ENCODE measurements at places on chromosomes 2 and 18.

DNA sequence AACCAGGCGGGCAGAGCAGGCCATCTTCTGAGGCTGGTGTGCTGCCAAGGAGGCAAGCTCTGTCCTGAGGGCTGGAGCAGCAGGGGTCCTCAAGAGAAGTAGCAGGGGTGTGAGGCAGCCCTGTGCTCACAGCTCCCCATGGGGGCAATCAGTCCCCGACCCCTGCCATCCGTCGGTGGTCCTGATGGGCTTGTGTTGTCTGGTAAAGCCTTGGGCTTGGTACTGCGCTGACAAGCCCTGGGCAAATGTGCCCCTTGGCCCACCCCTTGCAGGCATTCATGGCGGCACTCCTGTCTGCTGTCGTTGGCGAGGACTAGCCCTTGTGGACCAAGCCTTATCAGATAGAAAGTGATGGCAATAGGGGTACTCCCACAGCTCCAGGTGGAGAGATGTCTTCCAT, 22.6 kb upstream of the SCLY start:
- DNase-seq, result no peak

- no peak for DNase-seq
Measured at GRCh38 chr2:133107058-133107815, 437.2 kb upstream of the LYPD1 start.

- no peak for DNase-seq
Measured at GRCh38 chr2:40367652-40368051, 84.2 kb downstream of the SLC8A1 start.

GRCh38 chr2:63257473-63257872, 206.8 kb downstream of the OTX1 start:
- DNase-seq, result no peak

- no peak for DNase-seq
Measured at GRCh38 chr18:68713796-68714195, 1.1 kb downstream of the TMX3 start.

DNA sequence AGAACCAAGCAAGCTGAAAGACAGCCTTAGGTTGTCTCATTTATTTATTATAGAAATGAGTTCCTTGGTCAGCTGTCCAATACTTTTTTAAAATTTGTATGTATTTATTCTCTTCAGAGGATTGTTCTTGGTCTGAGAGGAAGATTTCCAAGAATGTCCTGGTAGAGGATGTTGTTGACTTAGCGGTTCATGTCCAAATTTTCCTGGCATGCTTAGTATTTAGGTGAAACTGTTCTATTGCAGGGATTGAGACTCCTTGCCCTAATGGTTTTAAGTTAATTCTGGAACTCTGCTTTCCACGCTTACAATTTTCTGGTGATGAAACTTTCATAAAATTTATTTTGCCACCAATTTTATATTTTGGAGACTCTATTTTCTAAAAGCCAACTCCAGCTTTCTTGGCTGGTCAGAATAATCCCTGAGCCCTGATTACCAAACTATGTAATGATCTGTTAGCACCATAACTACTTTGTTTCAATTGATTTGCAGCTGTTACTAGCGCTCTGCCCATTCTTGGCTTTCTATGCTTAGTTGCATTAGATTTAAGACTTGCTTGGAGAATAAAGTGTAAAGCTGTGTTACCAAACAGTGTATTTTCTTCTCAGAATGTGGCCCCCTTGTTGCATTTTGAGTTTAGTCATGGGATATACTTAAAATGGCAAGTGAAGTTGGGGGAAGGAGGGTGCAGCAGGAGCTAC, 1868.8 kb upstream of the CELF4 start:
- DNase-seq, result no peak

- DNase-seq, result no peak
Measured at GRCh38 chr2:29691391-29691950, 229.9 kb downstream of the ALK start.

DNA sequence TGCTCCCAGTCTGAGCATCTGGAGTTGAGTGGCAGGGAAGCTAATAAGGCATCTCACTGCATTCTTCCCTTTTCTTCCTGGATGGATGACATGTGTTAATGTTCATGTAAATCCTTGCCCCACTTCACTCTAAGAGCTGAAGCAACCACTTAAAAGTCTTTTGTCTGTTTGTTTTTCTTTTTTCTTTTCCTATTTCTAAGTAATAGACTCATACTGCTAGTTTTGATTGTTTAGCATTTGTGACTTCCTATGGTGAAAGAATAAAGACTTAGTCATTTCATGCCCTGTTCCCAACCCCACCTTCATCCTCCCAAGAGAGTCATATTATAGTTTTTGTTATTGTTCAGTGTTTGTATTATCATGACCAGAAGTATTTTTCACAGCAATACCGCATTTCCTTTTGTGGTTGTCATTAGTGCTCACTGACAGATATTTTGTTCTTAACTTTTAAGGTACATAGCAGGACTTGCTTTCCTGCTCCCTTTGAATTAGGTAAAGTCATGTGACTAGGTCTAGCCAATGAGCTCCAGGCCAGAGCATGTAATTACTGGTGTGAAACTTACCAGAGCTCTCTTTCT, 18.1 kb upstream of the SPP2 start:
- no peak for DNase-seq

GRCh38 chr2:215826838-215827441, 186.4 kb downstream of the MREG start:
- DNase-seq, result no peak

DNA sequence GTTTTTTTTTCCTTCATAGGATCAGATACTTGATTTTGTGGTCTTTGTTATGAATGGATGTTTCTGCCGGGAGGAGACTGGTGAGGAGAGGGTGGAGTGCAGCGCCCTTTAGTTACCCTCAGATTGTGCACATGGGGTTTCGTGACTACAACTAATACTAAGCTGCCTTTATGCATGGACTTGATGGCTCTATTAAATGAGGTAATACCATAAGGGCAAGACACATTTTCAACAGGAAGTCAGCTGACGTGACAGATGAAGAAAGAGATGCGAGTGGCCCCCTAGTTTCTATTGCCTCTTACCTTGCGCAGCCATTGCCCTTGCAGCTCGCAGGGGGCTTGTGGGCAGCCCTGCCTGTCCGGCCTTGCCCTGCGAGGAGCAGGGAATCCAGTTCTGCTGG, 24.4 kb downstream of the ZNF407 start:
- no peak for DNase-seq

DNA sequence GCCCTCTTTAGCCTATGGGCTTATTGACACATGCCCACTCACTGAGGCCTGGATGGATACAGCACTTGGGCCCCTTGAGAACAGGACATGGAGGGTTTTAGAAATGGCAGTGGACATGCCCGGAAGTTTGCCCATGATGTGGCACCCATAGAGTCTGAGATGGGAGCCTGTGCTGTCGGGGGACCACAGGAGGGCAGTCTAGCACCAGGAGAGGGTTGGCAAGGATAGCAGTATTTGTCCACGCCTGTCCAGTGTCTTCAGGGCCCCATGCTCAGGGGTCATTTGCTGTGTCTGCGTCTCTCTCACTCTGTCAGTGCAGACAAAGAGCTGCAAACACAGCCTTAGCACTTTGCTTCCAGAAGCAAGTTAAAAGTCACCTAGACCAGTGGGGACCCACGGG, 48.7 kb downstream of the IL1RL2 start:
- DNase-seq, result no peak

DNA sequence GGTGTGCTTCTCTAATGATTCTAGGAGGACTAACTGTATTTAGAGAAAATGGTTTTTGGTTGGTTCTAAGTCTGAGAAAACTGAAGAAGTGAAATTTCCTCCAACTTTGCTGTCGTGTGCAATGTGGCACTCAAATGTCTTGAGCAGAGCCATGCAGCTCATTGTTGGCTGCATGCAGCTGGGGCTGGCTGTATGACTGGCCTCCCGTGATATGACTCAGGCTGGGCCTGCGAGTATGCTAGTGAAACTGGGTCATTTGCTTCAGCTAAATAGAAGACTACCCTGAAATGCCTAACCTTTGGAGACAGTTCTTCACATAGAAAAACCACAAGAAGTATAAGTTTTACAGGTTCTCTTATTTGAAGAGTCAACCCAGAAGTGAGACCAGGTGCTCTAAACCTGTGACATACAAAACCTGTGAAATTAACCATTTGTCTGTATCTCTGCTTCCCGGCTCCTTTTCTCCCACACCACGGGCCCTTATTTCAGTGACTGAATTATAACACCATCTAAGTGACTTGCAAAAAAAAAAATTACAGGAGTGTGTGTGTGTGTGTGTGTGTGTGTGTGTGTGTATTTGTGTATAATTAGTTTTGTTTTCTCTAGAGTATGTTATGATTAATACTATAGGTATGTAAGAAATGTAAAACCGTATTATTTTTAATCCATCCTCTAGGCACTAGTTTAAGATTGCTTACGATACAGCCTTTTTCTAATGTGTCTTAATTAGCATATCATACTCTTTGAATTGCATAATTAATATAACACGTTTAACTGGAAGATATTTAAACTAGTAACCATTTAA, 15.9 kb downstream of the POLI start:
- peak; percentile 31 for DNase-seq

DNA sequence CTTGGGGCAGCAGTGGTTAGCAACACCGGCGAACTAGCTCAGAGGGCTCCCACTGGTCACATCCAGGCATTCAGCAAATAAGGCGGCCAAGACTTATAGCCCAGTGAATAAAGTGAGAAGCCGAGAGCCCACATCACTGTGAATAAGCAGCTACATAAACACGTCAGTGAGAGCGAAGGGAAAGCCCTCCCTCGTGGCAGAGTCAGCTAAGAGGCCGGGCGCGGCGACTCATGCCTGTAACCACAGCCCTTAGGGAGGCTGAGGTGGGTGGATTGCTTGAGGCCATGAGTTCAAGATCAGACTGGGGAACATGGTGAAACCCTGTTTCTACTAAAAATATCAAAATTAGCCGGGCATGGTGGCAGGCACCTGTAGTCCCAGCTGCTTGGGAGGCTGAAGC, 5.2 kb downstream of the D2HGDH start:
- no peak for DNase-seq

DNA sequence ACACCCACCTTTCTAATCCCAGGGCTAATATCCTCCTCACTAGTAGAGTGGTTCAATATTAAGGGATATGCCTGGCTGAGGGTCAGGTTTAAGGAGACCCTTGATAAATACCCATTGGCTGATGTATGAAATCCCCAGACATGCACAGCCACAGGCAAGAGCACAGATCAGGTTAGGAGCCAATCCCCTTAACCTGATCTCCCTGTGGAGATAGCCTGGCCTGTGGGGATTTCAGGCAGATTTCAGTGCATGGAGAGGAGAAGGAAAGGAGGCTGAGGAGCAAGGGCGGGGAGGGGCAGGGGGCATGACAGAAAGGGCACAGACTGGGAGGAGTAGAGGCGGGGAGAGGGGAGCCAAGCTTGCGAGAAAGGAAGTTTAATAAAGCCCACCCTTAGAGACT, 129.0 kb downstream of the LOXHD1 start:
- no peak for DNase-seq

DNA sequence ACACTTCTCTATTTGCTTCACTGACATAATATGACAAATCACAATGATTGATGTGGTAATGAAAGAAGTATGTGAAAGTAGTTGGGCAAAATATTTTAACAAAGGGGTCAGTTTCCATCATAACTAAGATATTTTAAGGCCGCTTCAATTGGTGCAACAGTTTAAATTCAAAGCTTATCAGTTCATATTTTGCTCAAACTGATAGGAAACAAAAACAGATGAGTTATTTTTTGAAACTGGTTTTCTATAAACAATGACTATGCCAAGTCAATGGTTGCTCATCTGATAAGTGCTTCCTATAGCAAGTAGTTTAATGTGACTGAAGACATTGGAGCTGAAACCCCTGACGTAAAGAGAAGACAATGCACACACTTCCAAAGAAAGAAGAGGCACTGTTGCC, 1290.7 kb downstream of the SUCLG1 start:
- DNase-seq, result no peak

GRCh38 chr2:8623958-8624591, 57.8 kb upstream of the ID2 start:
- no peak for DNase-seq

DNA sequence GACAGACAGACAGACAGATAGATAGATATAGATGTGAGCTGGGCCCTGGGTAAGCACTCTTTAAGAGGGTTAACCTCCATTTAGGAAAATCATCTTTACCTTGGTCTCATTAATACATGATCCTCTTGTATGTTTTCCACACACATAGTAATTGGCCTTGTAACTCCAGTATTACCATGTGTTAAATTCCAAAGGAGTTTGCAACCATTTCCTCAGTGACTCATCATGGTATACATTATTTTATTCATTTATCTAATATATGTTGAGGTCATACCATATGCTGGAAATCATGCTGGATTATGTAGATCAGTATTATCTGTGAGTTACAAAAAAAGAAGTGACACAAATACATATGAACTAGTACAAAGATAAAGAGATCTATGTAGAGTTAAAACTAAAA, 504.3 kb downstream of the DCC start:
- DNase-seq, result no peak

DNA sequence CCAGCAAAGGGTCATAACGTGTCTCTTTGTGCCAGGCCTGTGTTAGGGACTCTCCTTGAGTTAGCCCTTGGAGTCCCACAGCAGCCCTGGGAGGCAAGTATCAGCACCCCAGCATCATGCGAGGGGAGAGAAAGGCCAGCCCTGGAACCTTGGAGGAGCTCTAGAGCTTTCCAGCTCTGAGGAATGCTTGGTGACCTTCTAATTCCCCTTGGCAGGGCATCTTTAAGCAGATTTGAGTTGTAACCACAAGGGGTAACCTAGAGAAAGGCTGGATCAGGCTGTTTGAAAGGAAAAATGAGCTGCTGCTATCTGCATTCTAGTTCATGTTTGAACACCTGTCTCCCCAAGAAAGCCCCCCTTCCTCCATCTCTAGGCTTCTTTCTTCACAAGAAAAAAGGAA, 23.8 kb upstream of the ODC1 start:
- DNase-seq, result no peak

DNA sequence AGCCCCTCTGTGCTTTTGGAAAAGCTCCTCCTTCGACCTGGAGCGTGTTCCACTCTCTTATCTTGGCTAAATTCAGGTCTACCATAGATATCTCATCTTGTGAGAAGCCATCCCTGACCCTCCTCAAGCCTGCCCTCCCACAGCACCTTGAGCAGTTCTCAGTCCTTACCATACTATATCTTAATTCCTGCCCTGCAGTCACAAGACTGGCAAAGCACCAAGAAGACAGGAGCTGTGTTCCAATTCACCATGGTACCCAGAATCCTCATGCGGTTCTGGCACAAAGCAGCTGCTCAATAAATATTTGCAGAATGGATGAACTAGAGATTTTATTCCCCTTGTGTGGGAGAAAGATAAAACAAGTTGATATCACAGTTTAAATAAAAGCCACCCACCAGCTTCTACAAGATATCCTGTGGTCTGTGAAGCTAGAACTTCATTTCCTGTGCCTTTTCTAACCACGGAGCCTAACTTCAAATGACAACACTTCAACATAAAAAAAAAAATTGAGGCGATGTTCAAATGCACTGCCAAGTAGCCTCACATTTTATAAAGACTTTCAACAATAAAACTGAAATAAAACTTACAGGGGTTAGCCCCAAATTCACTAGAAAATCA, 19.5 kb downstream of the MARCHF4 start:
- no peak for DNase-seq
